ENCODE measurements at places on chromosomes 12 and 14. TPM values are rescaled to one million over a fixed set of nuclear protein-coding genes. Genes with fewer than 3 reads are reported as not detected.

DNA sequence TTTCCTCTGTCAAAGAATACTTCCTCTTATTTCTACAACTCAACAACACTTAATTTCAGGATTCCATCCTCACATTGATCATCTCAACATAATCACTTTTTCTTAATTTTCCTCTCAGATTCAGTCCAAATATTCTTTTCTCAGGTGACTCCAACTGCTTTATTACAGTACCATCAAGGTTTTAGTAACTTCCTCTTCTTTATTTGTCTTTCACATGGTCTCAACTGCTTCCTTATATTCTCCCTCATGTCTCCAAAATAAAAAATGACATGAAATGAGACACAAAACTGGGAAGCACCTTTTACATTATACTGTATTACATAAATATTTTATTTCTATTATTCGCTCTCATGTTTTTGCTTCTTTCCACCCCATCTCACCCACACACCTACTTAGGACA lies 55.5 kb downstream of the PPP2R5E start:
- no peak for DNase-seq

DNA sequence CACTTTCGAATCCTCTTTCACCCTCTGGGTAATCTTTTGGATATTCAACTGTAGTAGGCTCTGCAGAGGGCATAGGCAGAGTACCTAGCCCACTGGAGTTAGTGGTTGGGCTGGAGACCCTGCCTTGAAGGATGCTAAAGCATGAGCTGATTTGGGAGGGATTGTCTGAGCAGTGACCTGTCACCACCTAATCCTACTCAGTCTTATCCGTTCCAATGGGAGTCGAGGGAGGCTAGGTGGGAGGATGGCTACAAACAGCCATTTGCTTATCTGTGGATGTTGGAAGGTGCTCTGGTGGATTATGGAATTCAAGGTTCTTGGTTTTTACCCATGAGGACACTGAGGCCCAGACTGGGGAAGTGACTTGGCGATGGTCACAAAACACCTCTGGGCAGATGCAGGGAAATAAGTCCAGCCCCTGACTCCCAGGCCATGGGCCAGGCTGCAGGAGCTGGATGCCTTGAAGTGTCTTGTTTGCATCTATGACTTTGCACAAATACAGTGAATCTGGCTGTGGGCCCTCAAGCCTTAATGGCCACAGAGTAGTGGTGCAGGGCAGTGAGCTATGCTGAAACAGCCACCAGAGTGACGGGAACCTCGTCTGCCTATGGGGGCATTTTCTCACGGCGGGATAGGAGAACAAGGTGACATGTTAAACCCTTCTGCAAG lies 3.7 kb downstream of the KMT5A start:
- no peak for DNase-seq

C14orf39 gene
- polyA plus RNA-seq = not detected

IQSEC3 gene
- polyA plus RNA-seq = not detected

DNA sequence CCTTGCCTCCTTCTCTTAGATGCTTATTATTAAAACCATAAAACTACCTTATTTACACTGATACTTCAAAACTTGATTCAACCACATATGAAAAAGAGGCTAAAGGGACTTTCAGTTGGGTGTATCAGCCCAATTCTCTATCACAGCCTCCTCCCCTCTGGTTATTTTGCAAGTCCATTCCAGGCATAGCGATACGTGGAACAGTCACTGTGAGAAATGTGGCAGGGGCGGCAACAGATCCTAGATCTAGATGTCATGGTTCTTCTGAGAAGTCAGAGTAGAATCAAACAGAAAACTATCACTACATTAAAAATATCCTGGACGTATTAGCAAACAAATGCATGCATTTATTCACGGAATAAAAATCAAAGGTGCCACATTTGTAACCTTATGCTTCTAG lies 83.2 kb downstream of the RALGAPA1 start:
- no peak for DNase-seq

DNA sequence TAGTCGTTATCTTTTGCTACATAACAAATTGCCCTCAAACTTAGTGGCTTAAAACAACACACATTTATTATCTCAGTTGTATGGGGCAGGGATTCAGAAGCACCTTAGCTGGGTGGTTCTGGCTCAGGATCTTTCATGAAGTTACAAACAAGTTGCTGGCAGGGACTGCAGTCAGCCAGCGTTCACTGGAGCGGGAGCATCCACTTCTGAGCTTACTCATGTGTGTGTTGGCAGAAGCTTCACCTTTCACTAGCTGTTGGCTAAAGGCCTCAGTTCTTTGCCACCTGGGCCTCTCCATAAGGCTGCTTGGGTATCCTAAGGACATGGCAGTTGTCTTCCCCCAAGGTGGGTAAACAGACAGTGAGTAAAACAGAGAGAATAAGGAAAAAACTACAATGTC lies 365.7 kb downstream of the RPS29 start:
- no peak for DNase-seq

DNA sequence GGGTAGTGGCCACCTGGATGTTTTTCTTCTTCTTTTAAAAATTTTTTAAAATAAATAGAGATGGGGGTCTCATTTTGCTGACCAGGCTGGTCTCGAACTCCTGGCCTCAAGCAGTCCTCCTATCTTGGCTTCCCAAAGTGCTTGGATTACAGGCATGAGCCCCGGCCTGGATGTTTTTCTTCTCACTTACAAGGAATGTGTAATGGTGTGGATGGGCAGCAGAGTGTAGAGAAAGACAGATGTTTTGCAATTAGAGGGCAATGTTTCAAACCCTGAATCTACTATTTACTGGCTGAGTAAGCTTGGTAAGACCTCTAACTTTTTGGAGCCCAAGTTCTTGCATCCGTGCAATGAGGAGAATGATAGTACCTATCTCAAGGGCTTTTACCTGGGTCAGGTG lies 48.1 kb downstream of the ADCK1 start:
- DNase-seq = no peak

KRT80 gene
- 4.1 TPM for polyA plus RNA-seq

GRCh38 chr12:114679942-114680341 lies 4.0 kb downstream of the TBX3 start:
- DNase-seq = no peak

GRCh38 chr12:81284137-81284536 lies 206.3 kb downstream of the ACSS3 start:
- no peak for DNase-seq

CD163 gene
- polyA plus RNA-seq = 0.14 TPM

GRCh38 chr14:105305345-105305744 lies 4.5 kb upstream of the BRF1 start:
- DNase-seq = no peak

DNA sequence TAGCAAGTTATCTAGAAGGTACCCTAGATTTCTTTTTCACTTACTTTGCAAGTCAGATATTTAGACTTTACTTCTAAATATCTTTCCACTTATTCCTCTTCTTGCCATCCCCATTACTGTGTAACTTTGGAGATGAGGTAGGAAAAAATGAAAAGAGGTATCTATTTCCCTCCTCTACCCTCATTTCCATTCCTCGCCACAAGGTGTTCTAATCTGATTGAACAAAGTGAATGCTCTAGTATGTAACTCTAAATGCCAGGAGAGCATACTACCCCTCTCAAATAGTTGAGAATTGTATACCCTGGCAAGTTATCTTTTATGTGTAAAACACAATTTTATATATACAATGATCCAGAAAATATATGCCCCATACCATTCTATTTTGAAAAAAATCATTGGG lies 1.7 kb upstream of the LDHB start:
- no peak for DNase-seq

FERMT2 gene
- polyA plus RNA-seq = 15.0 TPM

NINJ2 gene
- 0.94 TPM for polyA plus RNA-seq

- no peak for DNase-seq
Measured at GRCh38 chr12:4653257-4653656, 4.3 kb downstream of the NDUFA9 start.

Measured in keratinocyte (primary cell).